NCI-H2029 treated with DMSO at 0.1 percent for 48 hours (cell line): ENCODE measurements at places on chromosomes 6 and 20.

GRCh38 chr6:147382945-147383554 is 125.4 kb upstream of the SAMD5 start:
- no peak for DNase-seq

GRCh38 chr20:34084227-34084923 is 27.7 kb downstream of the EIF2S2 start:
- peak; percentile 15 for DNase-seq

- DNase-seq = peak; percentile 63
Observed at GRCh38 chr6:14638906-14639761, 521.6 kb downstream of the CD83 start.

GRCh38 chr6:157943249-157943963 is 38.3 kb upstream of the SYNJ2 start:
- no peak for DNase-seq

- peak; percentile 95 for DNase-seq
Observed at GRCh38 chr6:2485116-2485515, 239.7 kb upstream of the GMDS start.

DNA sequence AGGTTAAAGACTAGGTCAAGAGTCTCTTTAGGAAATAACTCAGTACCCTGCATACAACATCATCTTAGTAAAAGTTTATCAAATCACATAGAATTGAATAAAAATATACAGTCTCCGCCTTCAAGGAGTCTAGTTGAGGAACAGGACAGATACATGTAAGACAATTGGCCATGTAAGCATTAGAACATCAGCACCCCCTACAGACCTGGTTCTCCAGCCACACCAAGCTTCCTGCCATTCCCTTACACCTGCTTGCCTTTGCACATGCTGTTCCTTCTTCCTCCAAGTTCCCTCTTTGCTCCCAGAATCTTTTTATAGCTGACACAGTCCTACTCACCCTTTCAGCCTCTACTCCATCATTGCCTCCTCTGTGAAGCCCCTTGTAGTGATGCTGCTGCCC is 187.8 kb upstream of the LRFN2 start:
- no peak for DNase-seq

GRCh38 chr20:25479638-25480037 is 72.2 kb downstream of the GINS1 start:
- no peak for DNase-seq

GRCh38 chr20:37270576-37271420 is 9.2 kb upstream of the GHRH start:
- no peak for DNase-seq

DNA sequence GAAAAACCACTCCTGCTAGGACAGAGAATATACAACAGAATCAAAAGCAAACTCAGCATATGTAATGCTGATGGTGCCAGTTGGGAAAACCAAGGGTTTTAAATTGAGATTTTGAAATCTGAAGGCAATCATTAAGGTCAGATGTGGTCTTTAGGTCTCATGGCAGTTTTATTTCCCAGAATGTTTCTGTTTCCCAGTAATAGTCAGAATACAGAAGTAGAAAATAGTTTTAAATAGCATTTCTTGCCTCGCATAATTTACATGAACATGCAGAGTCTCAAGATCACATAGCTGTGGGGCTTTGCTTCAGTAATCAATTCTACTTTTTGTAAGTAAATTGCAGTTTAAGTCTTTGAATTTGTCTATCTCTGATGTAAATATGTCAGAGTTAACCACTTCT is 58.1 kb downstream of the RNF144B start:
- no peak for DNase-seq

GRCh38 chr20:33164763-33165095 is 3.2 kb upstream of the BPIFA2 start:
- DNase-seq = no peak

- no peak for DNase-seq
Observed at GRCh38 chr6:10949579-10950490, 63.0 kb downstream of the SYCP2L start.

- no peak for DNase-seq
Observed at GRCh38 chr20:57671662-57672061, 38.2 kb downstream of the PMEPA1 start.

- no peak for DNase-seq
Observed at GRCh38 chr6:106273087-106273486, 52.5 kb downstream of the ATG5 start.

DNA sequence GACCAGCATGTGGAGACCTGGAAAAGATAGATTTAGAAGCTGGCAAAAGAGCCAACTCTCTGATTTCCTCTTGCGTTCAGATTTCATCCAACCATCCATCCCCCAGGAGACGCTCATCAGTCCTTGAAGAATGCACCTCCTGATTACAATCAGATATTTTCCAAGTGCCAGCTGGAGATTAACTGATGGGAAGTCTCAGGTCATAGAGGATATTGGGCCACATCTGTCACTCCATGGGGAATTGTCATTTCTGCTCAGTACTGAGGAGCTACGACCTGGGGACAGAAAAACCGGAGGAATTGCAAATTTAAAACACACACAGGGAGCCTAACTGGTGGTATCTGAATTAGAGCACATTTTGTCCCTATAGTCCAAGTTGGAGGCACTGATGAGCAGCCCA is 496.2 kb upstream of the SULF2 start:
- DNase-seq = no peak

- no peak for DNase-seq
Observed at GRCh38 chr6:159128978-159129377, 40.2 kb upstream of the FNDC1 start.

- no peak for DNase-seq
Observed at GRCh38 chr6:82178759-82179112, 68.8 kb downstream of the IBTK start.

DNA sequence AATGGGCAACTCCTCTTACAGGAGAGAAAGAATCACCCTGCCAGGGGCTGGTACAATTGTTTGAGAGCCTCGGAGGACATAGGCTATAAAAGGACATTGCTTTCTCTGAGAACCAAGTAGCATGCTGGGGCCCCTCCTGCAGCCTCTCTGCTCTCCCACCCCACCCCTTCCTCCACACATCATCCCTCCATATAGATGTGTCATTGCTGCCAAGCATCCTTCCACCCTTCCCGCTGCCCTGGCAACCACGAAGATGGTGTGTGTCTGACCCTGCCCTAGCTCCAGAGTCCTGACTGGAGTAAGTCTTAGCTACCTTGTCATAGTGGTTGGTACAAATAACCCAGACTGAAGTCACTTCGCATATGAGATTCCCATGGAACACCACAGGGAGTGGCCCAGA is 129.7 kb downstream of the SNX5 start:
- no peak for DNase-seq

DNA sequence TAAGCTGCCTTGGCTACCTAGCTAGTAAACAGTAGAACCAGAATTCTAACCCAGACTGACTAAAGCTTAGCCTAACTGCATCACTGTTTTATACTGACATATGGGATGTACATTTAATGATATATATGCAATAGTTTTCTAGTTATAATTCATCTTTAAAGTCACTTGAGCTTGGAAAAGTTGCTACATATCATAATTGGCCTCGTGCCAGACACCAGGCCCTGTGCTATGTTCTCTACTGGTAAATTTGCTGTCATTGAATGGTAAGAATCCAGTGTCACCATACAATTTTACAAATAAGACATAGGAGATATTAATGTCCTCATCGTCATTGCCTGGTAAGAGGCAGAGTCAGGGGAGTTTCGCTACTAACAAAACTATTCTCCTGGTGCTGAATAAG is 396.8 kb downstream of the CDKAL1 start:
- no peak for DNase-seq

DNA sequence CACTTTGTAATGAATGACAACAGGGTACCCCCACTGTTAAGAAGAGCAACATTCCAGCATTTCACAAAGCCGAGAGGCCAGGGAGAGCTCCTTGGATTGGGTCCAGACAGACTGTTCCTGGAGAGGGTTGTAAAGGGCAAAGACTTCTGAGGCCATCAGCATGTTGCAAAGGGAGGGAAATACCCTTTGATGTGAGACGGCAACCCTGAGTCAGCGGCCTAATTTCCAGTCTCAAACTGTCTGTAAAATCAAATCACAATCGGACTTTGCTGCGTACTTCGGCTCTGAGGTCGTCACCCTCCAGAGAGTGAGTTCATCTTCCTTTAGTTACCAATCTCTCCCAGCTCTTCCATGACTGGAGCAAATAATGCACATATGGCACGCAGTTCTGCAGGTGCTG is 101.0 kb upstream of the DTNBP1 start:
- no peak for DNase-seq

GRCh38 chr6:156776840-156777576 is at the start of gene ARID1B:
Gene ARID1B (plus strand): TSS chr6:156777378. CDS start chr6:156777681, 303 bp downstream.
- DNase-seq = peak; percentile 69

DNA sequence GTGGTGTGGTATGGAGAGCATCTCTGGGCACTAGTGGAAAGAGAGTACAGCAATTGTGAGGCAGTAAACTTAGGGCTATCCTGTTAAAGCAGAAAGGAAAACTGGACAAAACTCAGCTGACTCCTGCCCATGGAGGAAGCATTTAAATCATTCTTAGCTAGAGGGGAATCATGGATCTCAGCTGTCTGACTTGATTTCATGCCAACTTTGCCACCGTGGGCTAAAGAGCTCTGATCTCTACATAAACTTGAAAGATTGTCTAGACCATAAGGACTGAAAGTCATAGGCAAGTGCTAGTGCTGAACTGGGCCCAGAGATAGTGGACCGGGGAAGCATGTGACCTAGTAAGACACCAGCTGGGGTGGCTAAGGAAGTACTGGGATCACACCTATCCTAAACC is 651.8 kb downstream of the COL12A1 start:
- DNase-seq = no peak

DNA sequence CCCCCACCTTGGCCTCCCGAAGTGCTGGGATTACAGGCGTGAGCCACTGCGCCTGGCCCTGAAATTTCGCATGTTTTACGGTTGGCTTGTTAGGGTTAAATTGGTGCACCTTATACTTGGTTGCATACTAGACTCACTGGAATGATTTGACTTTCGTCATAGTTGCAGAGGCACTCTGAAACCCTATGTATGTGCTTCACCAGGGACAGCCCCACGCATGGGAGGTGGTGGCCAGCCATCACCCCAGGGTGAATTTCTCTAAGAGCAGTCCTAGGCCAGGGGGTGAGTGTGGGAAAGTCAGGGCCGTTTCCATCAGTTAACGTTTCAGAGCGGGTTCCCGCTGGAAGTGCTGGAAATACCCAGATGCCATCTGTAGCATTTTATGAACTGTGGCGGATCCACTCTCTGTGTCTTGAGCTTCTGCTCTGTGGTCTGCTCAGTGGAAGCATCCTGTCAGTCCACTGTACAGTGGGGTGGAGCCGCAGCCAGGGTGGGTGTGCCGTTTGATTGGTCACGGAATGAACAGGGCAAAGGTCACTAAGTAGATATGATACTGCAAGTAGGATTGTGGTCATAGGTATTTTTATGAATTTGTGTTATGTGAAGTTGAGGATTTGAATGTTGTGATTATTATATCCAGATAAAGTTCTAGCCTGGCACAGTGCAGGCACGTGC is 13.2 kb downstream of the DNAJC5 start:
- DNase-seq = no peak

DNA sequence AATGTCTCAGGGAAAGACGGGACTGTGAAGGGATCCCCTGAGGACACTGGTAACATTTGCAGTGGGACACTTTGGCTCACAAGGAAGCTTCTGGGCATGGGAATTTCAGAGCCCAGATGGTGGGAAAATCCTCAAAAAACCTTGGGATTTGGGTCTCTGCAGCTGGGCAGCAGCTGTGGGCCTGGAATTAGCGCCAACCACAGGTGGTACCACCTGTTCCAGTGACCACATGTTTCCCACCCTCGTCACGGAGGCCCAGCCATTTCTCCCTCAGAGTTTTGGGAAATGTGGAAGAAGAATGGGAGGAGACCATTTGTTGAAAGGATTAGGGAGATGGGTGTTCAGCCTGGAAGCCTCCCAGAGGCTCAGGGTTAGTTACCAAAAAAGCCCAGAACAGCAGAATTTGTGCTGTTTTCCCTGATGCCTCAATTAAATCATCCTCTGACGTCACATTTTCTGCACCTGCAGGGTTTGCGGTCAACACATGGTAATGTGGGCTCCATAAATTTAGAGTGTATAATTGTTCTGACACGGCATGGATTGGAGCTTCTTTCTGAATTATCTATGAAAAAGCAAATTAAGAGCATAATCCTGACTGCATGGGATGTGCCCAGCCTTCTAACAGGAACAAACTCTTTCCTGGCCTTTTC is 34.4 kb downstream of the EDN3 start:
- DNase-seq = no peak

DNA sequence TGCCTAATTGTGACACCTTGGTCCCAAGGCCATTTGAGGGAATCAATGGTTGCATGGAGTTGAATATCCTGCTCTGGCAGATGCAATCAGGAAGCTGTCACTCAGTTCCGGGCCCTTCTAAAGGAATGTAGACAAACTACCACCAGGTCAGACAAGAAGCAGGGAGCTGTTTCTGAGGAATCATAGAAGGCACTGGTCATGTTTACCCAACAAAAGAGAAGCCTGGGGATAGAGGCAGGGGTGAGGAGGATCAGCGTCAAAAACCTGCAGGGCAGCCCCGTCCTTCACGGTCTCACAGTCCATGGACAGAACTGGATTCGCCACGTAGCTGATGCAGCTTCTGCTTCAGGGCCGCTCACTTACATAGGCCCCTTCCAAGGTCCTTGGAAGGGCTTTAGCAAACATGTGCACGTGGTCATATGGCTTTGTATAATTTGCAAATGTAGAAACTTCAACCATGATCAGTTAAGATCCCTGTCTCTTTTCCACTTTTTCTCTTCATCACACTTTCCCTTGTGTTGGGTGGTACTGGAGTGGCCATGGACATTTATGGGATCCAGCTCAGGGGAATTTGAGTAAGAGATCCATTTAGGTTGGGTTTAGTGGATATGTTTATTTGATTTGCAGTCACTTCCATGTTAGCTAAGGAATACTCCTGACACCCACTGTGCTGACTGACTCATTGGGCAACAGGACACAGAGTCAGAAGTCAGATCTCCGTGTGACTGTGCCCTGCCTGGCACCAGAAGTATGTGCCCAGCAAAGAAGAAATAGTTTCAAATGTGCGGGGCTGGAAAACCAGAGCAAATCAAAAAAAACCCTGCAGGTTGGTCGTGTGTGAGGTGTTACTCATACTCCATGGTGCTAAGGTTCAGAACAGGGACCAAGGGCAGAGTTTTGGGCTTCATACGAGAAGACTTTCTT is 60.0 kb upstream of the ZFAND3 start:
- DNase-seq = no peak

DNA sequence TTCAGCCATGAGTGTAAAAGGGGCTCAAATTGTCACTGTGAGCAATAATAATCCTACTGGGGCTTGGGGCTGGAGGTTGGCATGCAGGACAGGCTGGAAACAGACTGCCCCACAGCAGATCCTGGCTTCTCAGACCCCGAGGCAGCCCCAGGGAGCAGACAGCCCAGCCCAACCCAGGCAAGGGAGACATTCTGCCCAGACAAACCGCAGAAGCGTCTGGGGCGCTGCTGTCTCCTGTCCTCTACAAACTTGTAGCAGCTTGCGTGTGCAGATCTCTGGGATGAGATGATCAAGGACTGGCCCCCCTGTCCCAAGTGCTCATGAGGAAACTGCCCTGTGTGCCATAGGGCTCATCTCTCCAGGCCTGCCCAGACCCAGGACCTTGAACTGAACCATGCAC is 84.6 kb downstream of the MAFB start:
- DNase-seq = no peak

- no peak for DNase-seq
Observed at GRCh38 chr20:4508773-4509172, 212.9 kb upstream of the PRND start.

GRCh38 chr20:57840504-57841296 is 130.9 kb upstream of the PMEPA1 start:
- no peak for DNase-seq
